Left ventricle myocardium inferior (tissue), 1 donor: ENCODE measurements at places on chromosomes 13 and 19. TPM values are rescaled to one million over a fixed set of nuclear protein-coding genes. Genes with fewer than 3 reads are reported as not detected.

DNA sequence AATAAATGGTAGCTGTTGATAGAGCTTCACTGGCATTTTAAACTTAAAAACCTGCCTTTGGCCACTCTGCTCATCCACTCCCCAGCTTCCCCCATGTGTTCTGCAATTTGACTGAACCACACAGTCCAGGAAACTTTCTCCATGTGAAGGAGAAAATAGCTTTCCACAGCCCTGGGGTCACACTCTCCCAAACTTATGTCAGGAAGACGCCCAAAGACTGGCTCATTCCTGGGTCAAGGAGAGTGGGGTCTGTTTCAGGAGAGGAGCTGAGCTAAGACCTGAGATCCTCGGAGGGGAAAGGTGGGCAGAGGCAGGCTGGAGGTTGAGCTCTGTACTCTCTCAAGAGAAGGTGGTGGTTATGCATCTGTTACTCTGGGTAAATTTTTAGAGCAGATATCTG, 48.7 kb upstream of the GPI start:
- DNase-seq = no peak

GRCh38 chr13:27005976-27006518, 165.6 kb downstream of the USP12 start:
- DNase-seq = no peak

C1QTNF9B gene
- 2.1 TPM for total RNA-seq

OVOL3 gene
- not detected for total RNA-seq

PEG3 gene
- 10.0 TPM for total RNA-seq

GRCh38 chr19:6212403-6213265, 67.1 kb downstream of the MLLT1 start:
- DNase-seq = no peak
